ENCODE measurements at places on chromosomes 3 and 15.

GRCh38 chr15:77180757-77181156, 109.8 kb upstream of the TSPAN3 start:
- peak; percentile 28 for DNase-seq

DNA sequence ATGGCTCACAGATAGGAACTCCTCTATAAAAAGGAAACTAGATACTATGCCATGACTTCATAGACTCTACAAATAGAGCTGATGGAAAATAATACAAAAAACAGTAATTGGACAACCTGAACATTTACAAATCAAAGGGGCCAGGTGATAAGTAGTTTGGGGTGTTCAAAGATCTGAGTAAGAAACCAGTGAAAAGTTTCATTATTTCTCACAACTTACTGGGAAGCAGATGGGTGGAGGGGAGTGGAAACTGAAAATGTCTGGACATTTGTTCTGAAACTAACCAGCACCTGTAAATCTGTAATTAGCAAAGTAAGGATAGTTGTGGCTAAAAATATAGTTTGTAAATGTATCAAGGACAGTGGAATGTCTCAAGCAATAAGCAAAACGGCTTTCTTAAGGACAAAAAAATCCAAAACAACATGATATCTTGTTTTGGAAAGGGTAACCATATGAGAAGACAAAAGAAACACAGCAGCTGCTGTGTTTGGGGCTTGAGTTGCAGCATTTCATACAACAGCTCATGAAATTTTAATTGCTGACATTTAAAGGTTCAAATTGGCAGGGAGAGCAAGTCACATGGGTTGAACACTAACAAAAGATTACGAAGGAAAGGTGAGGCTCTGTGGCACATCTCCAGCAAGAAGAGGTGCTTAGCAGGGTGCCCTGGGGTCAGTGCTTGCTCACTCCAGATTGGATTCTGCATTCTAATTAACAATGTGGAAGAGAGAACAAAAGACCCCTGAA, 26.8 kb upstream of the THBS1 start:
- no peak for DNase-seq

DNA sequence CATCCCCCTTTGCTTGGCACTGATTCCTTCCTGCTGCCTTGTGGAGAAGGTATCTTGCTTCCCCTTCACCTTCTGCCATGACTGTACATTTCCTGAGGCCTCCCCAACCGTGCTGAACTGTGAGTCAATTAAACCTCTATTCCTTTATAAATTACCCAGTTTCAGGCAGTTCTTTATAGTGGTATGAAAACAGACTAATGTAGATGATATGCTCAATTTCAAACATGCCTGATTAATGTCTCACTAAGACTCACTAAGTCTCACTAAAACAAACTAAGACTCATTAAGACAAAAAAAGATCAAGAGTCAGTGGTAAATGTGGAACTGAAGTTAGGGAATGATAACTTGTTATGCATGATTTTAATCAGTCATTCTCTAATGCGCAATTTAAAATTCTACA, 606.6 kb downstream of the RBMS3 start:
- DNase-seq: no peak

DNA sequence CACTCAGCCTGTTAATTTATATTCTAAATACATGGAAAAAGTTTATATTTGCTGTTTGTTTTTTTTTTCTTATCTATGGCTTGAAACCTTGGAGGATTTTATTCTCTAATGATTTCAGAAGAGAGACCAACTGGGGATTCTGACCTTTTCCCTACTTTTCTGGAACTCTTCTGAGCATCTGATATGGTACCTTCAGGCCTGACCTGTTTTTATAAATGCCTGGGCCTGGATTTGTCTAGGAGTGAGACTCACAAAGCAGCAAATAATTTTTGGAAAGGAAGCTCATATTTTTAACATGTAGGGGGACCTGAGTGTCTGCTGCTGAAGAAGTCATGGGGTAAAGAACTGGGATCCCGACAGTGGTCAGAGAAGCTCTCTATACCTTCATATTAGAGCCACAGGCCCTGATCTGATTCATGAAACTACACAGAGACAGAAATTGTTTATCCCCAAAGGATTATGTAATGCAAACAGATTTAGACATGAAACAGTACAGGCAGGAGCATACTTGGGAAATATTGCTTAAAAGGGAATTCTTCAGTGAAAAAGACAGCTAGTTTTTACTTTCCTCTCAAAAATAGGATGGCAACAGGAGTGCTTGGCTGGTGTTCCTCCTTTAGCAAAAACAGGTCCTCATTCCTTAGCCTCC, 15.9 kb downstream of the PPM1L start:
- DNase-seq: no peak

GRCh38 chr3:127389420-127389819, 101.6 kb upstream of the PRR20G start:
- no peak for DNase-seq

GRCh38 chr3:155805802-155806618, at the start of gene C3orf33:
Gene C3orf33, minus strand, starts transcription at chr3:155806278. Its CDS starts 26 bp downstream, at chr3:155806252.
- DNase-seq: peak; percentile 46

- peak; percentile 52 for DNase-seq
Measured at GRCh38 chr3:132343018-132343612, 25.9 kb downstream of the ACP3 start.

DNA sequence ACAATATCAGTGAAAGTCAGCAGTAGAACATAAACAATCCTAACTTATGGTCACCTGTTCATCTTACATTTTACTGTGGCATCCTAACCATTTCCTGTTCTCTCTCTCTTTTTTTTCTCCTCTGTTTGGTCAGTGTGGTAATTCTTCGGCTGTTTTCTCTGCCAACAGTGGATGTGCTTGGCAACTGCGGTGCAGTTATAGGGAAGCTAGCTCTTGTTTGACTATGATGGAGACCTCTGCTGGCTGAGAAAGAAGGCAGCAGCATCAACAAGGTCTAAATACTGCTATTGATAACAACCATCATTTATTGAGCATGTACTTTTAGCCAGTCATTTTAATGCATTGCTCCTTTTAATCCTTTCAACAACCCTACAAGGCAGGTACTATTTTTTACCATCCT, 723 bp upstream of the DRD3 start:
- peak; percentile 61 for DNase-seq

GRCh38 chr3:41405466-41405865, 206.2 kb downstream of the CTNNB1 start:
- no peak for DNase-seq

- no peak for DNase-seq
Measured at GRCh38 chr15:39078026-39078425, 502.9 kb upstream of the THBS1 start.

GRCh38 chr3:133295199-133295901, 104.5 kb upstream of the BFSP2 start:
- DNase-seq: no peak

DNA sequence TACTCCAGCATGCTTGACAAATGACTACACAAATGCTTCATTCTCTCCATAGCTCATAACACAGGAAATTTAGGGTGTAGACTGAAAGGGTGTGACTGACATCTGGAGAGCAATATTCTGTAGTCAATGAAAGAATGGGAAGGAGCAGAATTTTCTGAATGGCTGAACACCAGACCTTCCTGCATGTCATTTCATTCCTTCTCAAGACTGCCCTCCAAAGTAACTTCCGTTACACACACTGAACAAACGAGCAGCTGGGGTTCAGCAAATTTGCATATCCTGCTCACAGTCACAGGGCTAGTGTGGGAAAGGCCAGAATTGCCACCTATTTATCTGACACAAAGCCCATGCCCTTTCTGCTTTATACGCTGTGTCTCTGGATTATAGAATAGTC, 325.0 kb upstream of the CFAP20DC start:
- DNase-seq: no peak

DNA sequence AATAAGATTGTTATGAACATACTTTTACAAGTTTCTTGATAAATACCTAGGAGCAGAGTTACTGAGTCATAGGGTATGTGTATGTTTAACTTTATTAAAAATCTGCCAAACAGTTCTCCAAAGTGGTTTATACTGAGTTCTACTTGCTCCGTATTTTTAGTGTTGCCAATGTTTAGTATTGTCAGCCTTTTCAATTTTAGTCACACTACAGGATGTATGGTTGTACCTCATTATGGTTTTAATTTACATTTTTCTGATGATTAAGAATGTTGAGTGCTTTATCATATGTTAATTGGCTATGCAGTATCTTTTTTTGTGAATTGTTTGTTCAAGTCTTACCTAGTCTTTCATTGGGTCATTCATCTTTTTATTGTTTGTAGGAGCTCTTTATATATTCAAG, 4.3 kb downstream of the TMOD3 start:
- DNase-seq: no peak

DNA sequence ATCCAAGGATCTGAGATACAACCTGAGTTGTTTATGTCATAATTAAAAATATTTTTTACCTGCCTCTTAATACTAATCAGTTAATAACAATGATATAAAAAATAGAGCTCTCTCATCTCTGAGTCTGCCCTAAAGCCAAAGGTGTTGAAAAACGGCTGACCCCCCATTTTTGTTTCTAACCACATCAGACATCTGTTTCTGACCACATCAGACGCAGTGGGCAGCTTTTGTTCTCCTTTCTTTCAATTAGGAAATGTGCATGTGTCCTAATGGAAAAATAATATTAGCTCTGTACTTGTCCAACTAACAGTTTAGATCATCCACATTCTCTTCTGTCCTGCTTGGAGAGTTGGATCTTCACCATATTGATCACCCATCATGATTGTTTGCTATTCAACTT, 144.6 kb downstream of the SHOX2 start:
- no peak for DNase-seq

- no peak for DNase-seq
Measured at GRCh38 chr3:109336291-109336861, 970 bp downstream of the DPPA4 start.

DNA sequence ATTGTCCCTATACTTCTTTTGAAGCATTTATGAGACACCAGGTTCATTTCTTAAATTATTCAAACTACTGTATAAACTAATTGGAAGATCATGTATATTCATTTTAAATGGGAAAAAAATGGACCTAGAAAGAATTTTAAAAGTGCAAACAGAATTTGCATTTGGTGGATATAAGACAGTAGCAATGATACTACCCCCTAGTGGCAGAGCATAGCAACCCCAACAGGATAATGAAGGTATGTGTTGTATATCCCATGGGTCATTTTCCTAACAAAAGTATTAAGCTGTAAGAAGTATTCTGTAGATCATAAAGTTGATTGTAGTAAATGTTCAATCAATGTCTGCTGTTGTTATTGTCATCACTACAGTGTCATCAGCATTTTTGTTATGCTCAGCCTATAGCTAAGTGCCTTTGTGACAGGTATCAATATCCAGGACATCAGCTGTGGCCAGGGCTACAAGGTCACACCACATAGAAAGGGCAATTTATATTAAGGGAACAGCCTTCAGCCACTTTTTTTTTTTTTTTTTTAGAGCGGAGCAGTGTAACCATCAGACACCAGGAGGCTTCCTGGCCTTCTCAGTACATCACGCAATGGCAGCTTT, 175.8 kb downstream of the FOXB1 start:
- peak; percentile 16 for DNase-seq

- DNase-seq: no peak
Measured at GRCh38 chr3:147304756-147305155, 101.6 kb downstream of the ZIC4 start.

DNA sequence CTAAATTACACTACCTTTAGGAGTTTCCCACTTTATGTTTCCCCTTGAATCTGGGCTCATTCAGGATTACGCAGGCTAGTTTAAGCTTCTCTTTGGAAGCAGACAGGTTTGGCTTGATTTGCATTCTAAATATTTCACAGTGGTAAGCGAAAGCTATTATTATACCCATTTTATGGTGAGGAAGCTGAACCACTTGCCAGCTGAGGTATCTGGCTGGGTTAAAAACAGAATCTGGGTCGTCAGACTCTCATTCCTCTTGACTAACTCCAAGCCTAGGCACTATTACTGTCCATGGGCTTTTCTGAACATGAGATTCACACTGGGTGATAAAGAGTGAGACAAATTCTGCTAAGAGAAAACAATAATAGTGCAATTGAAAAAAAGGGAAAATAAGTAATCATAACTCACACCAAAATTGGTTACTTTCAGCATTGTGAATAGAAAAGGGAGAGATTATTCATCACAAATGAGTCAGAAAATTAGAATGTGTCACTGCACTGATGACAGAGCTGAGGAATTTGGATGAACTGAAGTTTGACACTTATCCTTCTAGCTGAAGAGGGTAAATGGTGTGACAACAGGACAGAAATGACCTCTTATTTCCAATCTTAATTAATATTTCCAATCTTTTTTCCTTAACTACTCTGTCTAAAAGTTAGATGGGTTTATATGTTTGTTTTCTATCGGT, 211.3 kb downstream of the TIGIT start:
- no peak for DNase-seq

- DNase-seq: no peak
Measured at GRCh38 chr3:56800832-56801661, 702 bp downstream of the ARHGEF3 start.

DNA sequence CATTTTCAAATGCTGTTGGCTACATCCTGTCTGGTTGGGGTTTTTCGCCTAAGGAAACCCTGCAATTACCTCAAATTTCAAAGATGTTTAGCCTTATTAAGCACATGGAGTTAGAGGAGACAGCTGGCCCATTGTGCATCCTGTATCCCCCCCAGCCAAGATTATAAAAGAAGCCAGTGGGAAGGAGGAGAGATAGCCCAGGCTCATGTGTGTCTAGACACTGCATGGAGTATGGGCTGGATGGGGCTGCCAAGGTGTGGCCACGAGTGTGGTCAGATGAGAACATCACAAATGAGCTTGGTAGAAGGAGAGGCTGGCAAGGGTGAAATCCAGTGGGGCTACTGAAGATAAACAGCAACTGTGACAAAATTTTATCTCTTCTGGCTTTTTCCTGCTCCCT, 270.0 kb upstream of the TBC1D5 start:
- DNase-seq: no peak

GRCh38 chr3:182979674-182980191, 605 bp downstream of the DCUN1D1 start:
- DNase-seq: peak; percentile 31

DNA sequence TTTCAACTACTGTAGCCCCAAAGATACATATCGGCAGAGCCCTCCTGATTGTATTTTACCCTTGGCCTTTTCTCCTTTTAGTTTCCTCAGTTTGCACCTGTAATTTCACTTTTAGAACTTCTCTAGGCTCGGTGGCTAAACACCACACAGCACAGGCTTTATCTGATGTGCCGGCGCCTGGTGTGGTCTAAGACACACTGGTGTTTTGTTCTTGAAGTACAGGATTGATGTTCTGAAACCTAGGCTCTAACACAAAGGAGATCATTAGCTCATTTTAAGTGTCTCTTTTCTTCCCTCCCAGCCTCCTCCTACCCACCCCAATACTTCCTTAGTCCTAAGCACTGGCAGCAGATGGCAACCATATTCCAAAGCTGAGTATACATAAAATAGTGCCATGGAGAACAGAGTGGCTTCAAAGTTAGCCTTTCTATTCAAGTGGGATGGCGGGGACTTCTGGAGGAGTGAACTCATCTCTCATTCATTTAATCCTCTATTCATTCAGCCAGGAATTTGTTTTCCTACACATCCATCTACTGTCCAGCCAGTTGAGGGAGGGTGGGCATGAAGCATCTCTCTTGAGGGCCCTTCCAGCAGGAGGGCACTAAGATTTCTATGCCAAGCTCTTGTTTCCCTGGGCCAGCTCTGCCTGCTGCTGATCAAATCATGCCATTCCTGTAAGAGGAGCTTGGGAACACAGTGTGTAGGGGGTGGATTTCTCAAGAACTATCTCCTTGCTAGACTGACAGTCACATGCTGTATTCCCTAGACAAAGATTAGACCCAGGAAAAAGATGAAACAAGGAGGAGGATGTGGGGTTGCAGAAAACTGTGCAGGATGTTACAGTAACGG, 71.2 kb downstream of the TIGIT start:
- no peak for DNase-seq
